ENCODE measurements at places on chromosomes 6 and 20. TPM values are rescaled to one million over a fixed set of nuclear protein-coding genes. Genes with fewer than 3 reads are reported as not detected.

- peak; percentile 71 for DNase-seq
These were observed at the start of gene CST7 for GRCh38 chr20:24948939-24949679. CST7 (plus strand) TSS chr20:24949269; CDS start chr20:24949506, 237 bp downstream.

- DNase-seq: no peak
These were observed 83.9 kb upstream of the SYNDIG1 start for GRCh38 chr20:24385547-24385946.

DNA sequence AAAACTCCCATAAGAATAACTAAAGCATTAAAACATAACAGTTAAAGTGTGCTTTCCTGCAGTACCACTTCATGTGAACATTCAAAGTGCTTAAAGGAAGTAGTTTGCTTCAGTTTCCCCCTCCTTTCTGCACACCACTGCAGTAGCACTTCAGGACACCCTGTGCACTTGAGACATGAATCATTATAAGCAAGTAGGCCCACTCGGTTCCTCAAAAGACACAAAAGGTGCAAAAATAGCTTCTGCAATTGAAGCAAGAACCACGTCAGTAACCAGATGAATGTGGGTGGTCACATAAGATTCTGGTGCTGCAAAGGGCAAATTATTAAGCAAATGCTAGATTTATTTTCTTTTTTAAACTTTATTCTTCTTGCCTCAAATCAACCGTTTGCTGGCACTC is 160.6 kb downstream of the HIVEP2 start:
- no peak for DNase-seq

GTSF1L gene
- total RNA-seq: not detected

ABRACL gene
- 0.92 TPM for total RNA-seq

- no peak for DNase-seq
These were observed 59.5 kb downstream of the UTRN start for GRCh38 chr6:144344646-144345045.

EPPIN gene
- total RNA-seq: not detected

DNA sequence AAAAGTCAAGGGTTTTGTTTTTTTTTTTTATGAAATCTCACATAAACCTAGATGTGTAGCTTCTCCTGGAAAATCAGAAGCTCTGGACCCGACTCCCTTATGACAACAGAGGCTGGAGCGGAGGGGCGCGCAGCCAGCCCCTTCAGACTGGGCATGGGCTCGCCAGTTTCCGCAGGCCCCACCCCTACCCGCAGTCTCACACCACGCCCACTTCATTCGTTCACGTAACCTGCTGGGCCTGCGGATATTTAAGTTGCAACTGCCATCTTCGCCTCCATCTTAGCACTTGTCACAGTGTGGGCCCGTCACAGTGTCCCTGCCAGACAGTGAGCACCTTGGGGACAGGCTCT is 111.7 kb upstream of the PTPN1 start:
- peak; percentile 75 for DNase-seq

MTFR2 gene
- 0.95 TPM for total RNA-seq

DNA sequence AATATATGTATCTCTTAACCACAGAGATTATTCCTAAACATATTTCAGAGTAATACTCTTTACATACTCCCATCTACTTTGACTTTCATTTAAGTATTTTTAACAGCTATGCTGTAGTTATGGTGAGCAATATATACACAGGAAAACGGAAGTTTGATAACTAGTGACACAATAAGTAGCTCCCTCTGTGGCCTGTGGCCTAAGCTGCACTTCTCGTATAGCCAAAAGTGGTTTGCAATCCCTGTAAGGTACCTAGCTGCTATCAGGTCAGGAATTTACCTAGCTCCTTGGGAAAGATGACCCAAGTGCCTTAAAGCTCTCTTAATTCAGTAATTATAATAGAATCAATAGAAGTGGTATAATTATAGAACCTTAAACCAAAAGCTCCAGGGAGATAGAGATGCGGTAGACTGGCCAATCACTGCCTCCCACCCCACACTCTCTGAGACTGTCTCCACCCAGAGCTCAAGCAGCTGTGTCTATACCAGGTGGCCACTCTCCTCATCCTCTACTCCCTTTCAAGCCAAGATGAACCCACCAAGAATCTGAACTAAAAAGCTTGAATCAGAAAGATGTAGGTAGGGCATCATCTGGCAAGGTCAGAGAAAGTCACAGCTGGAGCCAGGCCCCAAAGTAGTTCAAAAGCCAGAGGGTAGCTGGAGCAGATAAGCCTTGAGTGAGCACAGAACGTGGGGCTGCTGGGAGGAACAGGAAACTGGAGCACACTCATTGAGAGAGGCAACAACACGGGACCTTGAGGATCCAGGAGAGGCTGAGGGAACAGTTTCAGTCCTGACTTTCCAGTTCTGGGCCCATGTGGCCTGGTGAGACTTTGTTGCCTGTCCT is 84.9 kb upstream of the ASF1A start:
- no peak for DNase-seq

OPRM1 gene
- total RNA-seq: not detected

PAQR8 gene
- total RNA-seq: 1.3 TPM

GRCh38 chr20:35318502-35319157 is 26.4 kb upstream of the FAM83C start:
- peak; percentile 59 for DNase-seq

DNA sequence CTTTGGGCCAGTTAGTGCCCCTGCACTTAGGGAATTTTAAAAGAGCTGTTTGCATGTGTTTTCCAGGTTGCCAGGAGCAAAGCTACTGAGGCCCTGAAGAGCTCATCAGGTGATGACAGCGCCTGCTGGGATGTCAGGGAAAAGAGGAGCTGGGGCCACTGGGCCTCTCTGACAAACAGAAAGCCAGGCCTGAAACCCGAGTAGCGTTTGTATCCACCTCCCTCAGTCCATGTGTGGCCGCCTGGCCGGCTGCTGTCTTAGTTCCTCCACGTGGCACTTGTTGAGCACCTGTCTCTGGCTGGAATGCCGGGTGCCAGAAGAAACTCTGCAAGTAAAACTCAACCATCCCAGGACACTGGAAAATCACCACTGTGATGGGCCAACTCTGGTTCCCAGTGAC is 601.2 kb downstream of the CDH26 start:
- DNase-seq: no peak

TTPAL gene
- 4.5 TPM for total RNA-seq

DNA sequence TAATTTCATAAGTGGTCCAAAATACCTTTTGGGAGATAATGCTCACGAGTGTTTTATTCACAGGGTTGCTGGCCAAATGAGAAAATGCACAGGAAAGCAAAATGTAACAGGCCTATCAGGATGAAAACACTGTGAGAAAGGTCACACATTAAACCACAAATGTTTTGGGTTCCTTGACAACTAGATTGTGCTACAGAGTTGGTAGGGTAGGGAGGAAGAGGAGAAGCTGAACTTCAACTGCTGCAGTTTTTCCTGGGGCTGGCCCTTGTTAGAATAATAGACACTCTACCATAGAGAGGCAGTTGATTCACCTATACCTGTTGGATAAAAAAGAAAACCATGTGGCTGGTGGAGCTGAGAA is 28.1 kb upstream of the PAQR8 start:
- DNase-seq: no peak

GRCh38 chr6:158900663-158901312 is 81.6 kb upstream of the EZR start:
- DNase-seq: no peak

GRCh38 chr6:27148404-27148795 is 99.1 kb upstream of the PRSS16 start:
- DNase-seq: no peak

- DNase-seq: no peak
These were observed 10.6 kb downstream of the TRIB3 start for GRCh38 chr20:391041-391711.

- DNase-seq: no peak
These were observed 121.4 kb downstream of the REV3L start for GRCh38 chr6:111361648-111362047.

- no peak for DNase-seq
These were observed 1.4 kb downstream of the RAET1E start for GRCh38 chr6:149896491-149896890.

RAB23 gene
- total RNA-seq: 5.9 TPM

GPX5 gene
- not detected for total RNA-seq

- no peak for DNase-seq
These were observed 39.3 kb downstream of the BEND3 start for GRCh38 chr6:107075951-107076381.

PLCB1 gene
- 8.4 TPM for total RNA-seq

DNA sequence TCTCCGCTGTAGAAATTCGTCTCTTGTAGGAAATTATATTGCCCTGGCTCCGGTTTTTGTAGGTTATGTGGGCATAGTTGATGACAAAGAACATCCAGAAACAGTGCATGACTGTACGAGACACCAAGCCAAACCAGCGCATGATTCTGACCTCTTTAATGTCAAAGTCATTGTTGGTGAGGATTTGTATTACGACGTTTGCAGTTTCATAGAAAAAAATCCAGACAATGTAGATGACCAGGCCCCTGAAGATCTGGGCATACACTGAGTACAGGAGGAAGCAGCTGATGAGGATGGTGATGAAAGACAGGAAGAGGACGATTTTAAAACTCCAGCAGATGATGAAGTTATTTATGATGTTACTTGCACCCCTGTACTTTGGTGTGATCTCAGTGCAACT is 39.1 kb upstream of the TBC1D22B start:
- DNase-seq: no peak

KIF25 gene
- 0.43 TPM for total RNA-seq

DNA sequence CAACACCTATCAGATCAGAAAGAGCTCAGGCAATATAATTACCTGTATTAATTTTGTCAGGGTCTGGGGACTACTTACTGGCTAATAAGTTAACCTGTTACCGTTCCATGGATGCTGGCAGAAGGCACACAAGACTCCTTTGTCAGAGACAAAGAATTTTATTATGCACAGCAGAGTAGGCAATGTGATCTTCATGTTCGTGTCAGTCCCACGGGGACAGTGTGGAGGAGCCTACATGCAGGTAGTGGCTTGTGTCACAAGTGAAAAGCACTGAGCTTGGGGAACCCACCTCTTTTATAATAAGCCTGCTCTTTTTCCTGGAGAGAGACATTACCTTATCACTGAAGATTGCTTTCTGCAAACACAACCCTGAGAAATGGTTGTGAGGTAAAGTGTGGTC is 96.9 kb downstream of the CD164 start:
- no peak for DNase-seq

DNA sequence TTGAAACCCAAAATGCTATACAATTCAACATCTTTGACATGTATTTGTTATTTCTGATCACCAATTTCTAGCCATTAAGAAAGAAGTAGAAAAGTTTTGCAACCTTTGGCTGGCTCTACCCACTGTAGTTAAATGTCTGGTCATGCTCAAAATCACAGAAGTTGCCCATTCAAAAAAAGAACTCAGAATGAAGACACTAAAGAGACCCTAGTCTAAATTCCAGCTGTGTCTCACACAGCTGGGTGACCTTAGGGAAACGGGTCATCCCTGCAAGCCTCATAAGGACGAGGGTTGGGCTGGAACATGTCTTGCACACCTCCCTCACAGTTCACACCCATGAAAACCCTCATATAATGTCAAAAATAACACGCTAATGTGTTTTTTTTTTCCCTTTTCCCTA is 10.3 kb downstream of the FOXQ1 start:
- DNase-seq: no peak

DEFB124 gene
- total RNA-seq: not detected

FLRT3 gene
- total RNA-seq: 0.91 TPM

DNA sequence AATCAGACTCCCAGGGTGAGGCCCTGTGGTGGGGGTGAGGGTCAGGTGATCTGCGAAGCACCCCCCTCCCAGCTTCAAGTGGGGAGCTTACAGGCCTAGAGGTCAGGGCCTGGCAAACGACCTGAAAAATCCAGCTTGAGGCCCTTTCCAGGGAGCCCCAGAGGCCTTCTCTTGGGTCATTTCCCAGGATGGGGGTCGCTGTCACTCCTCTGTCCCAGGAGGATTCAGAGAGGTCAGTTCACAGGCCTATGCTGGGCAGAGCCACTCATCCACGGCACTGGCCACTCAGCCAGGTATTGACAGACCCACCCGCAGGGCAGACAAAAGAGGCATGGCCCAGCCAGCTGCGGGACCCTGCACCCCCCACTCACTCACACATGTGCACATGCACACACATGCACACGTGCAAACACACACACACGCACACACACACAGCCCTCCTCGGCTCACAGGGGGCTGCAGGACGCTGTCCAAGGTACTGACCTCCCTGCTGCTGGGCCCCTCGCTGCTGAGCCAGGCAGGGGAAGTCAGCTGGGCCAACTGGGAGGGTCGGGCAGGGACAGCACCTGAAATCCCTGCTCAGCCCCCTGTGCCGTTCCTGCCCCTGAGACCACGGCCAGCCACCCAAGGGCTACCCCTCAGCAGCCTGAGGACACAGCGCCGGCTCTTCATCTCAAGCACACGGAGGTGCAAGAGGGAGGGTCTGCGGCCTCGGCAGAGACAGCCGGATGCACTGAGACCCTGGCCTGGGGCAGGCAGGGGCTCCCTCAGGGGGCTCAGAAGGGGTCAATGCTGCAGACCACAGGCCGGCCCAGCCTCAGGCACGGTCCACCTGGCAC is 113.8 kb downstream of the TAF4 start:
- no peak for DNase-seq

- DNase-seq: no peak
These were observed 11.7 kb upstream of the HCK start for GRCh38 chr20:32040142-32040953.

DNA sequence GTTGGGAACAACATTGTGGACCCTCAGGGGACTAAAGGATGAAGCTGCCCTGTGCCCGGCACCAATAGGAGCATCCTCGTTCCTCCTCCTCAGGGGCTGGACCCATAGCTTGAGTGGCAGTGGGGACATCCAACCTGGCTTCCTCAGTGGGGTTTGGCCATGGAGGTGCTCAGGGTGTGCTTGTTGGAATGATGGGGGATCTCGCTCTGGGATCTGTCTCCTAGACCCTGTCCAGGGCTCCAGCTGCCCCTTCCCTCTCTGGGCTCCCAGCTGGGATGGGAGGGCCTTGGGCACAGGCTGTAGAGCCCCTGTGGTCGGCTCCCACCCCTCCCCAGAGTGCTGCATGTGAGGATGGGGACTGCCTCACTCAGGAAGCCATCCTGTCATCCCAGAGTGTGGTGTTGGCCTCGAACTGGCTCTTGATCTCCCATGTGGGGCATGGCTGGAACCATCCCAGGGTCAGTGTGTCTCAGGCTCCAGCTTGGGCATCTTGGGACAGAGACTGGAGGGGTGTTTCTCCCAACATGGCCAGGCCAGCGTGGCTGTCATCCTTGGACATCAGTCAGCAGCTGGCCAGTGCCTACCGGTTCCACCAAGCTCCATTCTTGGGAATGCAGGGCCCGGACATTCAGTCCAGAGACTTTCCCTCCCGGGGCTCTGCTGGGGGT is 9.5 kb upstream of the MYT1 start:
- no peak for DNase-seq

DNA sequence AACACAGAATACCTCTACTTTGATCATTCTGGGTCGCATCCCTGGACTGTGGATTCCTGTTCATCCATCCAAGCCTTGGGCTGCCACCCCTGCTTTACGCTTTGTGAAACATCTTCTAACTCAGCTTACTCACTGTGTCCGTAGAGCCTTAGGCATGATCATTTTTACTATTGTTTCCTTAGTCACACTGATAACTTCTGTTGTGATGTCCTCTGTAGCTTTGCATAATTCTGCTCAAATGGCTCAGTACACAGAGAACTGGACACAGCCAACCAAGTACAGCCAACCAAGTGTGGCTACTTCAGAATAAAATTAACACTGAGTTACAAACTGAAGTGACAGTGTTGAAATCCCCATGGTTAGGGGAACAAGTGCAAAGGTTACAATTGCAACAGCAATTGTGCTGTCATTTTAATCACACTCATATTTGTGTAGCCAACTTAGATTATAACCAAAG is 8.6 kb upstream of the FKBP1A start:
- DNase-seq: no peak

GRCh38 chr6:38476141-38476540 is 163.6 kb downstream of the BTBD9 start:
- DNase-seq: no peak
